Naive thymus-derived CD8-positive, alpha-beta T cell (primary cell): ENCODE measurements at places on chromosomes 13 and 19.

GRCh38 chr19:28727480-28728159 is 485.3 kb downstream of the UQCRFS1 start:
- DNase-seq: peak; percentile 52

DNA sequence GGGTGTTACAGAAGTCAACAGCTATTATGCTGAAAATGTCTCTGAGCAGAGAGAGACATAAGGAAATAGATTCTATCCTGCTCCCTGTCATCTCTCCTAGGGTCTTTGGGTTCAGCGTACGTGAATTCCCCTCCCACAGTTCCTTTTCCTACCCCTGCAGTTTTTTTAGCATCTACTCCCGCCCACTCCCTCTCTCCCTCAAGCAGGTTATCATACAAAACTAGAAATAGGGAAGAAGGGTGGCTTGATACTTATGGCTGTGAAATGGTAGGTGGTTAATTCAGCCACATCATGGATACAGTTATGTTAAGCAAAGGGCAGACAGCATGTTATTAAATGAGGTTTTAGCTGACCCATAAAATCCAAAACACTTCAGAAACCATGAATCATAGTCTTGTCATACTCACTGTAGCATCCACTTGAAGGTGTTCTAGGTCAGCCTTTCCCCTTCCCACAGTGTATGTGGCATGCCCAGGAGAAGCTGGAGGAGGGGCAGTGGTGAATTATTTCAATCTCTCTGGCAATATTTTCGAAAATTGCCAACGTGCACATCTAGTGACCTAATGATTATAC is 236.8 kb upstream of the SERP2 start:
- DNase-seq: no peak

DNA sequence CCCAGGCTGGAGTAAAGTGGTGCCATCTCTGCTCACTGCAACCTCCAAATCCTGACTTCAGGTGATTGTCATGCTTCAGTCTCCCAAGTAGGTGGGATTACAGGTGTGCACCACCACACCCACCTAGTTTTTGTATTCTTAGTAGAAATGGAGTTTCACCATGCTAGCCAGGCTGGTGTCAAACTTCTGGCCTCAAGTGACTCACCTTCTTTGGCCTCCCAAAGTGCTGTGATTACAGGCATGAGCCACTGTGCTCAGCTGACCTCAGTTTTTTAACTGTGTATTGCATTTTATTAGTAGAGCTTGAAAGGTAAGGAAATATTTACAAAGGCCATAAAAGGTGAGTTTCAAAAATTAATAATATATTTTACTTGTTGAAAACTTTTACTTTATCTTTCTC is 2.3 kb downstream of the ZNF726 start:
- DNase-seq: no peak

GRCh38 chr13:44936246-44936645 is 53.0 kb downstream of the NUFIP1 start:
- DNase-seq: no peak

- DNase-seq: peak; percentile 89
Observed at GRCh38 chr19:14418856-14419105, 360 bp downstream of the DDX39A start.

DNA sequence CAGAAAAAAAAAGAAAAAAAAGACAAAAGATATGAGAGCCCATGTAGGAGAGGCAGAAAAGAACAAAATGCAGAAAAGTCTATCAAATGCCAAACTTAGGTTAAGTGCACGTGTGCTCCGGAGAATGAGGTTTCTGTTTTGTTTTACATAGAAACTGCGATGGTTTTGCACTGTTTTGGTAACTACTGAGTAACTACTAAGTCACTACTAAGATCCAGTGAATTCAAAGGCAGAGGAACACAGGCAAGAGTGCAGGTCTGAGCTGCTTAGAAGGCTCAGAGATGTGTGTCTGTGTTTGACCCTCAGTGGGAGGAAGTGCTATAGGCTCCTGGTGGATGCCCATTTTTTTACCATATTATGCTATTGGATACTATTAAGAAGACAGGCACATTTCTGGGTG is 299.3 kb downstream of the NDFIP2 start:
- DNase-seq: no peak

DNA sequence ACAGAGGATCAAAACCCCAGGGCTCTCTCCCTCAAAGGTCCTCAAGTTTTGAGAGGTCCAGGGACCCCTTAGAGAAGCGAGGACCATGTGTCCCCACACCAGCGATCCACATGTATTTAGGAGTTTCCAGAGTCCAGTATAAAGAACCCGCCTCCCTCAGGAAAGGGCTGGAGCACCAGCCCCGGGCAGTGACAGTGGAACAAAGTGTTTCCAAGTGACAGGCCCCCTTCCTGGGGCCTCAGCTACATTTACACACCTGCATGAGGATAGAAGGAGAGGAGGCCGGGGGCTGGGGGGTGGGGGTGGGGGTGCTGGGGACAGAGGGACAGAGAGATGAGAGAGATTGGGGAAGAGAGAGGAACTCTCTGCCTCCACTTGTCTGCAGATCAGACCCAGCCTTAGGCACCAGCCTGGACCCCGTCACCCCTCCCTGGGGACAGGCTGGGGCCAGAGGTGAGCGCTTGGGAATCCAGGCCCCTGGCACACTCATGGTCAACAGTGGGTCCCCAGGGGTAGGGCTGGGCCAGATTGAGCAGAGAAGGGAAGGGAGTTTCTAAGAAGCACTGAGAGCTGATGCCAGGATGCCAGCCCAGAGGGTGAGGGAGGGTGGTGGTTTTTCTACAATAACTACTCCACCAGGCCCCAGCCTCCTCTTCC is 802 bp downstream of the BCAM start:
- no peak for DNase-seq

GRCh38 chr13:23325191-23325590 is 108.3 kb downstream of the SACS start:
- no peak for DNase-seq

- DNase-seq: no peak
Observed at GRCh38 chr13:28467034-28467433, 27.9 kb downstream of the FLT1 start.

GRCh38 chr19:34350161-34350561 is 14.8 kb upstream of the GPI start:
- DNase-seq: peak; percentile 86

DNA sequence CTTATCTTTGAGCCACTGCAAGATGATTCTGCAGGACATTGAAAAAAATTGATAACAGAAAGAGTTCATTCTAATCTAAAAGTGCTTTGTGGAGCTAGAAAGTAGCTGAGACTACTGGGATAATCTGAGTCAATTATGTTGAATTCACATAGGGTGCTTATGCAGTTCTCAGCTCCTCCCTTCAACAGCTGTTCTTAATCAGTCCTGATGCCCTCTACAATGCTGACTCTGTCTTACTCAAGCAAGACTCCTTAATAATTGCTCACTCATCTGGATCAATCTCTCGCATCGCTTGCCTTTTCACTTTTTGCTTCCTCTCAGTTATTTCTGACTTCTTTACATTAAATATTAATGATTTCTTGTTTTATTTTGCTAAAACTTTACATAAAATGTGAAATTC is 182.1 kb downstream of the PCDH17 start:
- no peak for DNase-seq

DNA sequence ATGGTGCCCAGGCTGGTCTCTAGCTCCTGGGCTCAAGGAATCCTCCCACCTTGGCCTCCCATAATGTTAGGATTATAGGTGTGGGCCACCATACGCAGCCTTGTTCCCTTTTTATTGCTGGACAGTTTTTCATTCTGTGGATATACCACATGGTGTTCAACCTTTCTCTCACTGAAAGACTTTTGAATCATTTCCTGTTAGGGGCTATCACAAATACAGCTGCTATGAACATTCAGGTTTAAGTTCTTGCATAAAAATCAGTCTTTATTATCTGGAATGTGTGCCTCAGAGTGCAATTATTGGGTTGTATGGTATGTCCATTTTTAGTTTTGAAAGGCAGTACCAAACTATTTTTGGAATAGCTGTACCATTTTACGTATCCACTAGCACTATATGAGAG is 647.2 kb downstream of the LIG4 start:
- DNase-seq: no peak

- DNase-seq: no peak
Observed at GRCh38 chr13:100674572-100674871, at the start of gene TMTC4. TSS of gene TMTC4 (minus strand) at chr13:100674795. CDS start at chr13:100670362, 4,433 bp downstream.

DNA sequence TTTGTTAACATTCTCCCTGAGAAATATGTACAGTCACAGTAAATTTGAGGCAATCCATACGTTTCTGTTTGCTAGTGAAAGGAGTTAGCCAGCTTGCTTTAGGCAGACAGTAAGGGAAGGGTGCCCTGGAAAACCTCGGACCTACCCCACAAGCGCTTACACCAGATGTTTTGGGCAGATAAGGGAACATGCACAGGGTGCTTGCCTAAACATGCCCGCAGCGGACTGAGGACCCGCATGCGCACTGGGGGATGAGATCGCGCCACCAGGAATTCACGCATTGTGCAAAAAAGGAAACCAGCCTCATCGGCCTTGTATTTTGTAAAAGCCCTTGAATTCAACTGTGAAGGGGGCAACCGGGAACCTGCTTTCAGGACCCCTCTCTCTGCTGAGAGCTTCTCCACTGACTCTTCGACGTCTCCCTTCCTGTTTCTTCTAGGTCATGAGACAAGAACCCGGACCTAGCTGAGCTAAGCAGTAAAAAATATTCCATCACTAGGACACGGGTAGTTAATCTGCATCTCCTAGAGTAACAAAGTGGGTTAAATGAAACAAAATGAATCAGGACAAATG is 1399.2 kb upstream of the ATXN8OS start:
- DNase-seq: no peak

DNA sequence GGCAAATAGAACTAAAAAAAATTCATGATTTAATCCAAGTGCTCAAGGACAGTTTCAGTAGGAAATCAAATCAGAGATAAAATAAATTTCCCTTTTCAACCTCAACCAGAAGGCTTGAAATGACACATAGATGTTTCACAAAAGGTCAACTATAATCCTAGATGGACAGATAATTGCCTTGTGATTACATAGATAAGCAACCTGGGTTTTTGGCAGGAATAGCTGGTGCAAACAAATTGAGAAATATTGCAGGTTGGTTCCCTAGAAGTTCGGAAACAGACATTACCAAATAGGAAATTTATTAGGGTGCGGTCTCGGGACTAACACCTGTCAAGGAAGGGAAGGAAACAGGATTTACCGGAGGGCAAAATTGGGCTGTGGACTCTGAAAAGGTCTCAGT is 497.5 kb downstream of the COG6 start:
- no peak for DNase-seq

GRCh38 chr19:3945838-3946237 is 13.0 kb downstream of the NMRK2 start:
- no peak for DNase-seq

GRCh38 chr13:41548031-41548430 is 90.7 kb downstream of the RGCC start:
- DNase-seq: no peak

GRCh38 chr13:76804801-76805200 is 81.4 kb downstream of the KCTD12 start:
- DNase-seq: no peak

GRCh38 chr19:21593934-21594820 is 88.8 kb downstream of the ZNF429 start:
- DNase-seq: no peak

DNA sequence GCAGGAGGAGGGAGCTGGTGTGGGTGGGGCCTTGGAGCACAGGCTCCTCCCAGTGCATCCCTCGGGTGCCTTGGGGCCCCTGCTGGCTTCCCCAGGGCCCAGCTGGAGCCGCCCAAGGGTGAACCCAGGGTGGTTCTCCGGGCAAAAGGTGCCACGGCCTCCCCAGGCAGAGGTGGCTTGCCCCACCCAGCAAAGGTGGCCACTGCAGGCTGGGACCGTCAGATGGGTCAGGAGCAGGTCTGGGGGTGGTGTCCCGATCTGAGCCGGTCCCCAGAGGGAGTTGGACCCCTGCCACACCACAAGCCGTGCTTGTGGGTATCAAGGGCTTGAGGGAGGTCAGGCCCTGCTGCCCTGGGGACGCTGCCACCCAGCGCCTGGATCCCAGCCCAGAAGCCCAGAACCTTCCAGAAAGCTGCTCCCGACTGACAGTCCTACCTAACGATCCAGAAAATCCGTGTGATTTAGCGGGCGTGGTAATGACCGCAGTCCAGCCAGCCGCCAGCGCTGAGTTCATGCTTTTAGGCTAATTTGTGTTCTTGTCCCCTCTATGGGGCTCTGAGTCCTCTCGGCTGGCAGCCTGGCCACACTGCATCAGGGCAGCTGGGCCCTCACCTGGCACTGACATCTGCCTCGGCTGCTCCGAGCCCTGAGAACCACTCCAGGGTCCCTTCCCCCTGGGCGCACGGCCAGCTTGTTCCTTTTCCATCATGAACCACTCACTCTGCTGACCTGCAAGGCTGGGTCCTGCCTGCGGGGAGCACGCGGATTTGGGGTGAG is 5.0 kb upstream of the GRIN3B start:
- DNase-seq: no peak

DNA sequence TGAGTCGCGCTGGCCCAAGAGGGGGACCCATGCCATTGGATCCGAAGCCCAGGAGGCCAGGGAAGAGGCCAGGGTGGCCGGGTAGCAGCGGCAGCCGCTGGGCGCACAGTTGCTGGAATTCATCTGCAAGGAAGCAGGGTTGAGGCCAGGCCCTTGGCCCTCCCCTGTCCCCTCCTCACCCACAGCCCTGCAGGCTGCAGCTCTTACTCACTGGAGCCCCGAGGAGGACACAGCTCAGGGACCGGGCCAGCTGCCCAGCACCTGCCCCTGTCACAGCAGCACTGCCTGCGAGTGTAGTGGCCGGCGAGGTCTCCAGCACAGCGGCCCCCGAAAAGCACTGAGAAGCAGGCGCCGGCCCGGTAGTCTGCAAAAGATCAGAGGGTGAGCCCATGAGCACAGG is 11.2 kb downstream of the FBN3 start:
- DNase-seq: no peak

DNA sequence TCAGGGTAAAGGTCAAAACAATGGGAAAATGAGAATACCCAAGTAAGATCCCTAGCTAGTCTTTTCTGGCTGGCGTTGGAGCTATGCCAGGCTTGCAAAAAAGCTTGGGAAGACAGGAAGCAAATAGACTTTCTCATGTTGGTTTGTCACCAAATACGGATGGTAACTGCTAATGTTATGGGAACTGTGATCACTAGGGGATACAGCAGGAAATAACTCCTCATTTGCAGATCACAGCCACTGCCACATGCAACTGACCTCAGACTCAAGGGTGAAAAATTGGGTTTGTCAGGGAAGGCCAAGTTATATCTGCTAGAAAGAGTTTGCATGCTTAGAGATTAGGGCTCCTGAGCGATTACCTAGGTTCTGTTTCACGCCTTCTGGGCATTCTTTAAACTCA is 162.9 kb downstream of the NHLRC3 start:
- no peak for DNase-seq

DNA sequence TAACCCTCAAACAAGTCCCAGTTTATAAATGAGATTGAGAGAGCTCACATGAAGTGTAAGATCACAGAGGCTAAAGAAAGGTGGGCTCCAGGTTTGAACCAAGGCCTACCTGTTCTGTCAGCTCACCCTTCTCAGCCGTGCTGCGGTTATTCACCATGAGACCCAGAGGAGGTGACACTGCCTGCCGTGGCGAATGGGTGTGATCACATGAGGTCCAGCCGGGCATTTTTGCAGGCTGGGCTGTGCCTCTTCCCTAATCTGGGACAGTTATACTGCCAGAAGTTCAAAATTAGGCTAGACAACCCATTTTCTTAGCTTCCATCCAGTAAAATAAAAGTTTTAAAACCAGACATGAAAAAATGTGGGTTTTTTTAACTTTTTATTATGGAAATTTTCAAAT is 146.8 kb downstream of the FOXO1 start:
- DNase-seq: no peak
